Dorsolateral prefrontal cortex (tissue), 122 donors: ENCODE measurements at places on chromosomes 3 and 15. TPM values are rescaled to one million over a fixed set of nuclear protein-coding genes. Genes with fewer than 3 reads are reported as not detected.

DNA sequence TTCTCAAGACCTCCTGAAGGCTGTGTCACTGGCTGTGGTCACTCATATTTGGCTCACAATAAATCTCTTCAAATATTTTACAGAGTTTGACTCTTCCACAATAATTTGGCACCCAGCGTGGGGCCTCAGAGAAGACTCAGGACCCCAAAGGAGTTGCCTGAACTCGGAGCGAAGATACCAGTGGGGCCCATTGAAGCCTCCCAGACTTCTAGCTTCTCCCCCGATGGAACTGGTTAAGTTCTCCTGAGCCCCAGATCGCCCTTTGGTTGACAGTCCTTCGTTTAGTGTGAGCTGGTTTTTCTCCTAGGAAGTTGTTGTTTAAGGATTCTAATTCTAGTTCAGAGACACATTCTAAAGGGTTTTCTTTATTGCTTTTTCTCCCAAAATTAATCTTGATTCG, 1.4 kb upstream of the SLC41A3 start:
- no peak for DNase-seq

GRCh38 chr3:149964291-149964690, 6.4 kb downstream of the PFN2 start:
- DNase-seq: no peak

DNA sequence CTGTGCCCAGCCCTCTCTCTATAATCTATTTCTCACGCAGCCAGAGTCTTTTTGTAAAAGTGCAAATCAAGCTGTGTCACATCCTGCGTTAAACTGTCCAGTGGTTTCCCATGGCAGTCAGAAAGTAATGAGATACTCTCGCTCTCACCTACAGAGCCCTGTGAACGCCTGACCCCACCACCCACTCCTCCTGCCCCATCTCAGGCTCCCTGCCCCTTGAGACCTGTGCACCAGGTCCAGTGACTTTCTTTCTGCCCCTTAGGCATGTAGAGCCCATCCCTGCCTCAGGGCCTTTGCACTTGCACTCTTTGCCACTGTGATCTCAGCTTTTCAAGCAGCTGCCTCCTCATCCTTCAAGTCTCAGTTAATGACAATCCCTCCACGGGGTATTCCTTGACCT, 58.3 kb upstream of the RASGRP1 start:
- no peak for DNase-seq

DNA sequence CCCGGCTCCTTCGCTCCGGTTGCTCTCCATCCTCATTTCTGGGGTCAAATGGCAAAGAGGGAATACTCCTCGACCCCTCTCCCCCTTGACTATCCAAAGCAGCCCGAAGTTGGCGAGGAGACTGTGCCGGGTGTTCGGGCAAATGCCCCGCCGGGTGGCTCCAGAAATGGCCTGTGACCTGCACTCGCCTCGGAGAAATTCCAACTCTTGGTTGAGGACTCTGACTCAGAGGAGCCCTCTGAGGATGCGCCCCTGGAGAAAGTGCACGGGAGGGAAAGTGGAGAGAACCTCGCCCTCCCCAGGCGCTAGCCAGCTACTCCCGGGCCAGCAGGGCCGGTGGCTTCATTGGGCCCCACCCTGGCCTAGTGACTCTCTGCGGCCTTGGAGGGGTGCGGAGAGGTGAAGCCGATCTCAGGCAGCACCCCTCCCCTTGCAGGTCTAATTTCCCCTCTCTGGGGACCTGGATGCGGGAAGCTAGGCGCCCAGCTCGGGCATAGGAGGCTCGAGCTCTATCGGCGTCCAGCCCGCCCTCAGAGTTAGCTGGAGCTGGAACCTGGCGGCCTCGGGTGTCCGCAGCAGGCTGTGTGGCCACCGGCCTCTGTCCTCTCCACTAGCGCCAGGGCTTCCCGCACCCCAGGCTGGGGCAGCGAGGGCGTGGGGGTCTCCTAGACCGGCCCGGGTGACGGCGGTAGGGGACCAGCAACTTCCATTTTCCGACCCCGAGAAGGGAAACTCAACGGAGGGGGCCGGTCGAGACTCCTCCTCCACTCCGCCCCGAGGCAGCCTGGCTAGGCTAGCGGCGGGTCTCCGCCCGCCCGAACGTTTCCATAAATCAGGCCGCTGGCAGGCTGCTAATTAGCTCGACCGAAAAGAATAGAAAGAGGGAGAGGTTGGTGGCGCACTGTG, 29.4 kb downstream of the NR2F2 start:
- DNase-seq: no peak

DNA sequence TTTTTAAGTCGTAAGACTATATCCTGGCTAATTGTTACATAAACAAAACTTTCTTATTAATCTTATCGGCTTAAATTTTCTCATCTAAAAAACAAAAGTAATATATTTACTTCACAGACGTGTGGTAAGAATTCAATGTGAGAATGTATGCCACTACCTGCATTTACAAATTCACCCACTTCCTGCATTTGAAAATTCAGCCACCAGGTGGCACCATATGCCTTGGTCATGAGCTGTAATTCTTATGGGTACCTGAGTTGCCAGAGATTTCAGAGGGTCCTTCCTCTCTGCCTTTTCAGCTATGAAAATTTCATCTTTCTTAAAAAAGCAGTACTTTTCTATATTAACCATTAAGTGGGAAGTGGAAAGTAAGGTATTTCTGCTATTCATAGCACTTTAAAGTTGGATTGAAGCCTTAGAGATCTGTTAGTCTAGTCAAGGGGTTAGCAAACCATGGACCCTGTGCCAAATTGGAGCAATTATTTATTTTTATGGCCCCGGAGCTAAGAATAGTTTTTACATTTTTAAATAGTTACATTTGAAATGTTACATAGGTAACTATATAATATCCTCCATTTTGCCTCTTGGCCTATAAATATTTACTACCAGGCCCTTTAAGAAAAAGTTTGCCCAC, 127.8 kb downstream of the HCN4 start:
- DNase-seq: peak; percentile 61

FANCD2OS gene
- total RNA-seq: not detected

DNA sequence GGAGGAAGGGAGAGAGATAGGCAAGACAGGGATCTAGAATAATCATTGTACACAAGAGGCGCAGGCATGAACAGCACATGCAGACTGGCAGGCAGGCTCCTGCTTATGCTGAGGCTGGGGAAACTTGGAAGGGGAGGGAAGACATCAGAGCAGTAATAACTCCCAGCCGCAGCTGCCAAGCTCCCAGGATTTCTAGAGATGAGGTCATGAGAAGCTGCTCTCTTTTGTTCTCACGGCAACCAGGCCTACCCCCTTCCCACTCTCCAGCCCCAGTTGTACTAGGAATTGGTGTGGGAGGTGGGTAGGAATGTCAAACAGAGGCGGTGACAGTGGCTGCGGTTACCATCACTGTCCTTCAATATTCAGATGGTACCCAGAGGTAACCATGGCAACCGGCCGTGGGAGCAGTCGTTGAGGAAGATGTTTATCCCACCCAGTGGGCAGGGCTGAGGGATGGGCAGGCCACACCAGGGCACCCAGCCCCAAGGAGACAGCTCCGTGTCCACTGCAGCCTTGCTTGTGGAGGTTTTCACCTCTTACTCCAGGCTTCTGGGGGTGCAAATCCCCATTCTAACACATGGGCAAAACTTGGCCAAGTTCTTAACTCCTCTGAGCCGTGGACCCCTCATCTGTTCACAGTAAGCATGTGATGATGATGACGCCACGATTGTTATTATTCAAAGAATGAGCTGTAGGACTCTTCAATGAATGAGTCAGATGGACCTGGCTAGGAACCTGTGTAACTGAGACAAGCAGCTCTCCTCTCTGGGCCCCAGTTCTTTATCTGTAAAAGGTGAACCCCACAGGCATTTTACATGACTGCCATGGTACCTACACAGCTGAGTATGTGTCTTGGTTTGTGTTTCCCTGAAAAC, 360.8 kb upstream of the PROK2 start:
- DNase-seq: peak; percentile 58

IL12A gene
- total RNA-seq: 2.0 TPM

DNA sequence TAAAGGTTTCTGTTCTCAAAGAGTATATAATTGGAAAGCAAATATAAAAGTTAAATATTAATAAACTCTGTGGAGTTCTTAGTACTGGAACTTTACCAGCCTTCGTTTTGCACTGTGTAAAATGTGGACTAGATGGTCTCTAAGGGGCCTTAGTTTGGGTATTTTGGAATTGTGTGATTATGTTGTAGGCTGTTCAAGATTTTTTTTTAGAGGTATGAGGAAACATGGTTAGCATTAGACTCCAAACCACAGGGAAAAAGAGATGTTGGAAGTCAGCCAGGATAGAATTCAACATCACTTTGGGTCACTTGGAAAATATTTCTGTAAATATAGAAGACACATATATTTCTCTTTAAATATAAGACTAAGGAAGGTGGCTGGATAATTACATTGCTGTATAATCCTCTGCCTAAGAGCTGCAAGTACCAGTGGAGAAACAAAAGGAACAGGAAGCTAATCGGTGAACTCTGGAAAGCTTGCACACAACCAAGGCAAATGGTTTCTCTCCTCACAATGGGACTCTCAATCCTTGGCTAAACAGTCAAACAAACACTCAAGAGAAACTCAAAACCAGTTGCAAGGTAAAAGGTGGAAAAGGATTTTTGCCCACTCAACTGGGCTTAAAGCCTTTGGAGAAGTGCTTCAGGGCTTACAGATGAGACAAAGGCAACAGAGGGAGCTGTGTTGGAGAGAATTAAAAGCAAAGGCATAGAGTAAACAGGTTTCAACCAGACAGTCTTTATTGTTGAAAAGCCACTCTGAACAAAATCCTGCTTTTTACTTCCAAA, 141.7 kb downstream of the NR1D2 start:
- no peak for DNase-seq
